ENCODE measurements at places on chromosomes 2 and 18. TPM values are rescaled to one million over a fixed set of nuclear protein-coding genes. Genes with fewer than 3 reads are reported as not detected.

The BUB1 gene
- total RNA-seq = 89.3 TPM

The STK39 gene
- 27.3 TPM for total RNA-seq

The PRLH gene
- not detected for total RNA-seq

The TMEM198 gene
- total RNA-seq = 0.85 TPM

The MC4R gene
- total RNA-seq = not detected

The DYNAP gene
- not detected for total RNA-seq

The ALLC gene
- not detected for total RNA-seq

The CNDP1 gene
- total RNA-seq = not detected

DNA sequence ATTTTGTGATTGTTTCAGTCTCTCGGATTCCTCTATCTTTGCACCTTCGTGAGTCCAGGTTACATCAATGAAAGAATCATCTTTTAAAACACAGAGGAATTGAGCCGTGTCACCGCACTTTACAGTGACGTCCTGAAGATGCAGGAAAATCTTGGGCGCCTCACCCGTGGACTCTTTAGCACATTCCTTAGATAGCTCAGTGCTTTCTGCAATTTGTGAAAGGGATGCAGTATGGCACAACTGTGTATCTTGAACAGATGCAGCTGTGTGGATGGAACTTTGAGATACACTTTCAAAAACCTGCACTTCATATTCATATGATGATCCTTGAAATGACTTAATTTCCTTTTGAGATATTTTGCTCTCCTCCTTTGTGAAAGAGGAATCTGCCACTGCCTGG is 50.9 kb downstream of the TTN start:
- H3K4me3 ChIP-seq = no peak overlapping the region
- H3K36me3 ChIP-seq = peaks cover 3% of the 10 kb centered on the region
- H3K4me1 ChIP-seq = peaks cover 1% of the 10 kb centered on the region

DNA sequence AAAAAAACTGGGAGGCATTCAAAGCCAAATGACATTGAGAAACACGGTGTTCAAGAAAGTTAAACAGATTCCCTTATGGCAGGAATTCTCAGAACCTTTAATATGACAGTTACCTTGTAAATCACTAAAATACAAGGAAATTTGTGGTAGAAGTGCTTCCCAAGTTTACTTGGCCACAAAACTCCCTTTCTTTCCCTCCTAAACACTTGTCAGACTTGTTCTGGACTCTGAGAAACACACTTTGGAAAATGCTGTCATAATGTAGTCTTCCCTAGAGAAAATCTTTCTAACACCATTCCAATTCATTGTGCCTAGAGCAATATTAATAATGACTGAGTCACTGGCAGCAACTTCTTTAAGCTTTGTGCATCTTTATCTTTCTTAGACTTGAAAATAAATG is 140.4 kb downstream of the ANKRD44 start:
- peaks cover 18% of the 10 kb centered on the region for H3K36me3 ChIP-seq
- peaks cover 41% of the 10 kb centered on the region for H3K4me1 ChIP-seq
- no peak overlapping the region for H3K4me3 ChIP-seq
- H3K27ac ChIP-seq = peak overlapping the region; percentile 32

- H3K36me3 ChIP-seq = no peaks in the 10 kb centered on the region
- DNase-seq = no peak
- H3K27me3 ChIP-seq = peaks cover 22% of the 10 kb centered on the region
- H3K4me3 ChIP-seq = no peak overlapping the region
Measured at GRCh38 chr2:100344433-100344832, 22.1 kb upstream of the LONRF2 start.

DNA sequence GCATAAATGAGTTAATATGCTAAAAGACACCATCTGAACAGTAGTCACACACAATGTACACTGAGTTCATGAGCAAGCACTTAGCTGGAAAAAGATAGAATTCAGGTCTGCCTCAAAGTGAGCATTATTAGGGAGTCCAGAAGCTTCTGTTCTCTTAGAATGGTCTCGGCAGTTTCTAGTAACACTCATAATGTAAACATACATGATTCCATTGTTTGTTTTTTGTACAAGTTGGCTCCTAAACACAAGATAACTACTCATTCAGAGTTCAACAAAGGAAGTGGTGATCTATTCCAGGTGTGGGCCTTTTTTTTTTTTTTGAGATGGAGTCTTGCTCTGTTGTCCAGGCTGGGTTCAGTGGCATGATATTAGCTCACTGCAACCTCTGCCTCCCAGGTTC is 66.2 kb downstream of the ESCO1 start:
- no peak overlapping the region for H3K27ac ChIP-seq
- peaks cover 18% of the 10 kb centered on the region for H3K36me3 ChIP-seq
- DNase-seq = no peak
- no peaks in the 10 kb centered on the region for H3K4me1 ChIP-seq

DNA sequence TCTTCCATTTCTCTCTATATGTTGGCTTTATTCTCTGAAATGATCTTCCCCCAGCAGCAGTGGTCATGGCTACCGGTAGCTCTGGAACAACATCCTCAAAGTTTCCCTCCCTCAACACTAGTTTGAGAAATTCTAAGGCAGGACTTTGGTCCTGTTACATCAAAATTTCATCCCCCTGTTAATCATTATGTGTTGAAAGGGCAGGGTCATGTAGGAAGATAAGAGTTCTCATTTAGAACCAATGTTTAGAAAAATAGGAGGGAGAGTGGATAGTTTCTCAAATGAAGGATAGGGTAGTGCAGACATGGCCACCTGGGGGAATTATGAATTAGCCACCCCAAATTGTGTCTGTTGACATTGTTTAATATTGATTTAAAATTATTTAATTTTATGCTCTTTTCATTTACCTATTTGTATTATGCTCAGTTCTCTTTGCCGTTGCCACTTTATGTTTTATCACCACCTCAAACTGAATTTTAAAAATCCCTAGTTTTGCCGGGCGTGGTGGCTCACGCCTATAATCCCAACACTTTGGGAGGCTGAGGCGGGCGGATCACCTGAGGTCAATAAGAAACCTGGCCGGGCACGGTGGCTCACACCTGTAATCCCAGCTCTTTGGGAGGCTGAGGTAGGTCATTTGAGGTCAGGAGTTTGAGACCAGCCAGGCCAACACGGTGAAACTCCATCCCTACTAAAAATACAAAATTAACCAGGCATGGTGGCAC is 22.3 kb downstream of the EML4 start:
- H3K4me3 ChIP-seq = no peak overlapping the region
- H3K27ac ChIP-seq = no peak overlapping the region
- DNase-seq = no peak
- H3K4me1 ChIP-seq = peaks cover 24% of the 10 kb centered on the region
- no peaks in the 10 kb centered on the region for H3K27me3 ChIP-seq

DNA sequence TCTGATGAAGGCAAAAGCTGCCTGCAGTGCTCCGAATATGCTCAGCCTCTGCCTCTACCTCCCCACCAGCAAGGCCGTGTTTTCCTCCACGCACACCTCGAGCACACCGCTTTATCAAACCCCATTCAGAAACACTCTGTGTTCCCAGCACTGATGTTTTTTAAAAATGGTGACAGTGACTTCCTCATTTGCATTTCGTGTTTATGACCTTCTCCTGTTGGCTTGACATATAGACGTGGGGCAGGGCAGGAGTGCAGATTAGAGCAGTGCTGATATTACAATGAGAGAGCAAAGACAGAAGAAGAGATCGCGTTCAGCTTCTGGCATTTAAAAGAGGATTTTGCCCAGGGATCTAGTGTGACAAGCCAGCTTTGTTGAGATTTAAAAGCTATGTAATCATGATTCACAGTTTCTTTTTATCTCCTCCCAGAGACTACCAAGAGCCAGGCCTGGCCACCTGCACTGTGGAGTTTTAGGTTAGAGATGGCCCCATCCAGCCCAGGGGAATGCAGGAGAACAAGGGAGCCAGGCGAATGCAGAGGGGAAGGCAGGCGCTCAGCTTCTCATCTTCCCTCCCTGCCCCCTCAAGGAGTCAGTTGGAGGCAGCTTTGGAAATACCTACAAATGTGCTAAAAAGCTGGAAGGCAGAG is 61.5 kb upstream of the NEDD4L start:
- H3K36me3 ChIP-seq = no peaks in the 10 kb centered on the region
- no peaks in the 10 kb centered on the region for H3K4me1 ChIP-seq
- H3K27me3 ChIP-seq = peaks cover 36% of the 10 kb centered on the region
- H3K4me3 ChIP-seq = no peak overlapping the region

DNA sequence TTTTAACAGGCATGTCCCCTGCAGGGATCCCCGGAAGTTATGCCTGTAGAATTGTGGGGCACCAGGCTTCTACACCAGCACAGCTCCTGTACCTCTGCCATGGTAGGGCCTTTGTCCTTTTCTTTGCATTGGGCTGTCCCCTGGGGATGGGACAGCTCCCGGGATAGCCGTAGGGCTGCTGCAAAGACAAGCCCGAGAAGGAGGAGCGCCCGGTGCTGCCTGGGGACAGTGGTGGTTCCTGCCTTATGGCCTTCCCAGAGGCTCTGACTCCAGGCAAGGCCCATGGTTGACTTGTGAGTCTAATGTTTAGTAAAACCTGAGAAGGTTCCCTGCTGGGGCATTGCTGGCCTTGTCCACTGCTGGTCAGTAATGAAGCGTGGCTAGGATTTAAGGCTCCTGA is 30.9 kb downstream of the TMEM37 start:
- no peak overlapping the region for H3K27ac ChIP-seq
- no peaks in the 10 kb centered on the region for H3K36me3 ChIP-seq
- no peak overlapping the region for H3K4me3 ChIP-seq
- H3K27me3 ChIP-seq = no peaks in the 10 kb centered on the region

- DNase-seq = no peak
- peaks cover 29% of the 10 kb centered on the region for H3K4me1 ChIP-seq
- peaks cover 11% of the 10 kb centered on the region for H3K36me3 ChIP-seq
- H3K27me3 ChIP-seq = no peaks in the 10 kb centered on the region
Measured at GRCh38 chr2:190678444-190679162, 29.7 kb downstream of the NAB1 start.

DNA sequence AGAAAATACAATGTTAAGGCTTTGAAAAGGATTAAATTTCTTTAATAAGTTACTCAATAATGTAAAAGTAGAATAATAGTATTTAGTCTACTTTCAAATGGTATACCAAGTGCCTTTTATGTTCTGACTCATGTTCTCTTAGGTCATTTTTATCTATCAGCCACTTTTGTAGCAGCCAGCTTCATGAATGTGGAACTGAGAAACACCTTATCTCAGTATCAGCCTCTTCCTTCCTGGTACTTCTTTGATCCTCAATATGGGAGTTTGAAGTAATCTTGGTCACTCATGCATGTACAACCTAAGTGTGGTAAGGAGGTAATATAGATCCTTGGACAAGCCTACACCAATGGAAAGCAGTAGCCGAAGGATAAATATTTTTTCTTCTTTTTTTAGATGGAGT is 180.4 kb upstream of the NRXN1 start:
- no peaks in the 10 kb centered on the region for H3K36me3 ChIP-seq
- no peak overlapping the region for H3K4me3 ChIP-seq
- H3K27me3 ChIP-seq = no peaks in the 10 kb centered on the region

GRCh38 chr2:158580760-158581159 is 124.0 kb downstream of the PKP4 start:
- H3K36me3 ChIP-seq = peaks cover 7% of the 10 kb centered on the region
- no peak overlapping the region for H3K27ac ChIP-seq
- no peak overlapping the region for H3K4me3 ChIP-seq

DNA sequence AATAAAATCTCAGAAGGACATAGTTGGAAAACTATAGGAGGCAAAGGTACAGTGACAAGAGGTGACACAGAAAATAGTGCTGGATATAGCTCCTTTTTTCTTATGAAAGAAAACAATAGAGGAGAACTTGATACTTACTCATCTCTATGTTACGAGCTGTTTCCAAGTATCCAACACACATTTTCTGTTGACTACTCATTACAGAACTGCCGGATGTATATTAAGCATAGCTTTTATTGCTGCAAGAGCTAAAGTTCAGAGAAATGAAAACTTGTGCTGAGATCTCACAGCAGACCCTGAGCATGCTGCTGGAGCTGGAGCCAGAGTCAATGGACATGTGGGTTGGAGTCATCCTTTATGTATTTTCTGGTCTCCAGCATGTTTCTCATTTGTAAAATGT is 210.0 kb upstream of the NT5C1B start:
- no peaks in the 10 kb centered on the region for H3K36me3 ChIP-seq

DNA sequence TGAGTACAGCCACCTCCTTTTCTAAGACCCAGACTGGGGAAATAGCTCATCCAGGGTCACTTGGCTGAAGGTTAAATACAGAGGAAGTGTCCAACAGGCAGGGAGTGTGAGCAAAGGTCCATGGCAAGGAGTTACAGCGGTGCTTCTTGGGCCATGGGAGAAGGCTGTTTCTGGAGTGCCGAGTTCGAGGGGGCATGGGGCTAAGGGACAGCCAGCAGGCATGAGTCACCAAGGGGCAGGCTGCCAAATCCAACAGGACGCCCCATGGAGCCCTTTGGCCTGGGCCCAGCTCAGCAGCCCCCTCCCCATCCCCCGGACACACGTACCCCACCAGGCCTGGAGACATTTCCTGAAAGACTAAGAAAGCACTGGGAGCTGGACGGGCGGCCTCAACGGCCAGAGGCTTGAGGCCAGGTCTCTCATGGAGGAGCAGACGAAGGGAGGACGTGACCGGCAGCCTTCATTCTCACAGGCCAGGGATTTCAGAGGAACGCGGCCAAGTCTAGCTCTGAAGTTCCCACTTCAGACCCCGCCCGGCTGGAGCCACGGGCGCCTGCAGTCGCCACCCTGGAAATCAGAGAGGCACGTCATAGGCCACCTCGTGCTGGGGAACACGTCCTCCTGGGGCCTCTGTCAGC is 160.4 kb downstream of the SMAD7 start:
- H3K27me3 ChIP-seq = peaks cover 6% of the 10 kb centered on the region
- no peak overlapping the region for H3K4me3 ChIP-seq
- H3K4me1 ChIP-seq = peaks cover 15% of the 10 kb centered on the region

- H3K36me3 ChIP-seq = no peaks in the 10 kb centered on the region
- H3K27me3 ChIP-seq = no peaks in the 10 kb centered on the region
- H3K4me3 ChIP-seq = no peak overlapping the region
- no peak overlapping the region for H3K27ac ChIP-seq
Measured at GRCh38 chr18:3071676-3072075, 58.7 kb upstream of the LPIN2 start.

DNA sequence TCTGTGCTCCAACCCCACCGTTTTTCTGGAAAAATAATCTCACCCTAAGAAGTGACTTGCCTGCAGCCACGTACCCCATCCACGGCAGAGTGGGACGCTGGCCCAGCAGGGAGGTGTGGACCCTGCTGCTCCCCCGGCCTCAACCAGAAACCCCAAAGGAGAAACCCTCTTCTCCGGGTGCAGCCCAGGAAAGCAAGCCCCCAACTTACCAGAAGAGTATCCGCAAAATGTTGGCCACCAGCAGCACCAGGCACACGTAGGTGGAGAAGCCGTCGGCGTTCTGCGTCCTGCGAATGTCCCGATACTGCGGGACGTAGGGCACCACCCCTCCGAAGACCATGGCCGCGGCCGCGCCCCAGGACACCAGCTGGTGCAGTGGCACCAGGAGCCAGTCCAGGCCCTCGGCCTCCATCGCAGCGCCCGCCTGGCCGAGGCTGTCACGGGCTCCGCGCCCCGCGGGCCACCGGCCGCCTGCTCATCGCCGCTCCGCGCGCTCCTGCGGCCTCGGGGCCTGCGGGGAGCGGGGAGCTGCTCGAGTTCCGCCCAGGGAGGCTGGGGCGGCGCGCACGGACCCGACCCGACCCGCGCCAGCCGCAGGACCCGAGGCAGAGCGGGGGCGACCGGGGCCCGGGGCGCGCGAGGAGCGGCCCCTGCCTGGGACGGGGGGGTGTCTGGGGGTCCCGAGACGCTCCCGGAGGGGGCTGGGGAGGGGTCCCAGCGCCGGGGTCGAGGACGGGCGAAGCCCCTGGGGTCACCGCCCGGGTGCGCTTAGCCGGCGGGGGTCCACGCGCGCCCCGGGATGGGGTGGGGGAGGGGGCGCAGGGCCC is 725 bp downstream of the SLC66A2 start:
- H3K4me3 ChIP-seq = peak overlapping the region; percentile 87
- H3K4me1 ChIP-seq = peaks cover 19% of the 10 kb centered on the region
- peak; percentile 66 for DNase-seq
- peaks cover 4% of the 10 kb centered on the region for H3K36me3 ChIP-seq
- peak overlapping the region; percentile 83 for H3K27ac ChIP-seq

Measured in activated naive CD8-positive, alpha-beta T cell treated with anti-CD3 and anti-CD28 coated beads, Interleukin-2, amount 10 ng/mL, durations not matched to agents 7 days and 5 days (primary cell).